ENCODE measurements at places on chromosomes 2 and 18. TPM values are rescaled to one million over a fixed set of nuclear protein-coding genes. Genes with fewer than 3 reads are reported as not detected.

- no peak for DNase-seq
Observed at GRCh38 chr2:234964631-234965461, 13.0 kb downstream of the SH3BP4 start.

DNA sequence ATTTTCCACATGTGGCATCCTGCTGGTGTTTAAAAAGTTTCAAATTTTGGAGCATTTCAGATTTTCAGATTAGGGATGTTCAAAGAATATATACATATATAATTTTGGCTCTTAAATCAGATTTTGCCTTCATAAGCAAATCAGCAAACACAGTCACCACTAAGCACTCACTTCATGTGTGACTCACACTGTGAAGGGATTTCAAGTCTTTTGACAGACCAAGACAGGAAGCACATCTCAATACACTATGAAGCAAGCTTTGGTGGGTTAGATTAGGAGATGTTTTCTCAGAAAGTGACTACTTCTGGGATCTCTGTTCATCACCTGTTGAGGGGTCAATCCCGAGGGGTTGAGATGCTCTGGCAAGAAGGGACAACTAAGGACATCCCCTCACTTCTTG lies 227.8 kb upstream of the RBBP8 start:
- DNase-seq, result no peak

Gene TMEM178A
- polyA plus RNA-seq, result not detected

DNA sequence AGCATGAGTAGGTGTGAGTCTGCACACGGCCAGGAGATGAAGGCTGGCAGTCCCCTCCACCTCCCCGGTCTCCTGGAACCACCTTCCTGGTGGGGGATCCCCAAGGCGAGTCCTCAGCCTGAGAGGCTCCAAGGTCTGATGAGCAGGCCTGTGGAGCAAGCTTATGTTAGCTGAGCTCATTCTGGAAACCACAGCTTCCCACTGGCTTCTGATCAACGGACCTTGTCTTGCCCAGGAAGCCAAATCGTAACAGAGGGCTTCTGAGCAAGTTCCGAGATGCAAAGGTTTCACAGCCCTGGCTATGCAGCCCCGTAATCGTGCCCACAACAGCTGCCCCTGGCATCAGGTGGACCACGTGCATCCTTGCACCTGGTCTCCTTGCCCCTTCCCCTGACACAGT lies 28.8 kb upstream of the GPR55 start:
- no peak for DNase-seq

GRCh38 chr2:101133492-101134100 lies 17.6 kb downstream of the TBC1D8 start:
- DNase-seq, result no peak

DNA sequence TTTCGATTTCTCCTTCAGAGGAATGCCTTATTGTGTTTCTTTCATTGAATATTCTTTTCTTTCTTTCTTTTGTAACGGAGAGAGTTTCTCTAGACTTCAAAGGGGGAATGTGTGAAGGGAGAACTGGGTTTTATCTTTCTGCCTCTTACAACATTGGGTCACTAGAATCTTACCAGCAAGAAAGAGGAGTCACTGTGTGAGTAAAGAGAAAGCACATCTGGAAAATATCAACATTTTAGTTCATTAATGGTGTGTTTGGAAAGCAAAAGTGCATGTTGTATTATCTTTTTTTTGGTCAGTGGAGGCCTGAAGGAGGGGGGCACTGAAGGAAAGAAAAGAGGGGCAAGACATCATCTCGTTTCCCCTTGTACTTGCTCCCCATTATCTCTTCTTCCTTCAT lies 86.6 kb upstream of the THOC1 start:
- no peak for DNase-seq

- no peak for DNase-seq
Observed at GRCh38 chr2:217903142-217903858, 99.5 kb downstream of the TNS1 start.

Gene KCNIP3
- not detected for polyA plus RNA-seq

All from GM12878 (cell line).